ENCODE measurements at places on chromosomes 1 and 21.

GRCh38 chr1:7785108-7785507, 1.0 kb downstream of the PER3 start:
- no peak for DNase-seq

DNA sequence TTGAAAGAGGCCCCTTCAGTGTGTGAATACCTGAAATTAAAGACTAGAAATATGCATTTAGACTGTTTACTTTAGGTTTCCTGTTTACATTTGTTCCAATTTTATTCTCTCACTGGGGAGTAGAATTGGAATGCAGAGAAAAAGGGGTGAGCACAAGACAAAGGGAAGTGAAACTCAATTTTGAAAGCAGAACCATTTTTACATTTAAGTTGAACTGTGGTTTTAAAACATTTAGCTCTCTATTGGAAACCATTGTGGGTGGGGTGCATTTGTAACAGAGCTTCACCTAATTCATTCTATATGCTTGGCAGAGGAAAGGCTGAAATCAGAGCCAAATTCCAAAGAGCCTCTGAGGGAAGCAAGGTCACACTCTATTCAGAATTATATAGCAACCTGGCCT, 235.3 kb upstream of the C1orf105 start:
- DNase-seq = no peak

- DNase-seq = no peak
Measured at GRCh38 chr21:42237577-42237976, 18.6 kb downstream of the ABCG1 start.

- no peak for DNase-seq
Measured at GRCh38 chr1:227796359-227796915, 19.0 kb upstream of the PRSS38 start.

DNA sequence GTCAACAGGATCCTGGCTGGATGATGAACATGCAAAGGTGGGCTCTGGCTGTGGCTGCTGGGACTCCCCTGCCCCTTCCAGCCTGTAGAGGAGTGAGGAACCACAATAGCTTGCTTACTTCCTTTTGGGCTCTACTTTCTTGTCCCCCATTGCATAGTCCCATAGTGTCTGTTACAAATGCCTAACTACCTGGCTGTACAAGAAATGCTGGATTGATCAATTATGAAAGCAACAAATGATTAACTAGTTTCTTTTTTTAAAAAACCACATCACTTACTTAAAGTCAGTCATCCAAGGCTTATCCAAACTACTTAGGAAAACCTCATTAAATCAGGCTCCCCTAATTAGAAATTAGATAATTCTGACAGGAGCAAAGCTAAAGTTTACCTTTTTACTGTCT, 514.1 kb upstream of the PKN2 start:
- no peak for DNase-seq
